ENCODE measurements at places on chromosomes 16 and 17.
A peak's percentile ranks its signal among the peaks of the same experiment; 100 is the strongest.

- no peak for DNase-seq
Observed at GRCh38 chr16:9904526-9904925, 277.7 kb downstream of the GRIN2A start.

GRCh38 chr17:1640329-1641064, 5.0 kb downstream of the SCARF1 start:
- DNase-seq: no peak

DNA sequence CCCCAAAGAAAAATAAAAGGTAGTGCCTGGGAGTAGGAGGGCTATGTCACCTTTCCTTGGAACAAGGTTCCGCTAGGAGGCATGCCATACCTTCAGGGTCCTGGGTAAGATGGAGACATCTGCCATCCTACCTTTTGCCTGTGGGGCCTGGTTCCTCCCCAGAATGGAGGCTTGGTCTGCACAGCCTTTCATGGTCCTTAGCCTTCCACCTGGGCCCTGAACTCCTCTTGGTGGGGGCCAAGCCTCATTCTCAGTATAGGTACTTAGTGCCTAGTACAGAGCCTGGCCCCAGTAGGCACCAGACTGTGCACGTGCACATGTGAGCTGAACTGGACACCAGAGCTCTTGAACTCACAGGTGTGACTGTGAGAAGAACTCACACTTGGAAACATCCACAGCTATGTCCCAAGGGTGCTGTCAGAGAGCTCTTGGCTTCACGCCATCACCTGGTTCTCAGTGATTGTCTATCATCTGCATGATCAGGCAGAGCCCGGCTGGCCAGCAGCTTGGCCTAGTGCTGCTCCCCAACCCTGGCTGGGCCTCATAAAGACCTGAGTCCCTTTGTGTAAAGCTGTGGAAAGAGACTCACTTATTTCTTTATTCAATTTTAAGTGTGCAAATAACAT, 143.2 kb downstream of the SOCS1 start:
- no peak for DNase-seq

DNA sequence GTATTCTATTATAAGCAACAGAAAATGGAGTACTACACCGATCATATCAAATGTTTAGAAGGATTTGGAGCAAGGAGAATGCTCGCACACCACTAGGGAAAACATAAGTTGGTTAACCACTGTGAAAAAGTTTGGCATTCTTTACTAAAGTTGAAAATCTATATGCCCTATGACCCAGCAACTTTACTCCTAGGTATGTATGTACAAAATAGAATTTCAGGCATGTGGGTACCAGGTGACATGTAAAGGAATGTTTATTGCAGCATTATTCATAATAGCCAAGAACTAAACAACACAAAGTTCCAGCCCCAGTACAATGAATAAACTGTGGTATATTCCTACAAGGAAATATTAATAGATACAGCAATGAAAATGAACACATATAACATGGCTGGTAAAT, 5.8 kb upstream of the HBZ start:
- no peak for DNase-seq

DNA sequence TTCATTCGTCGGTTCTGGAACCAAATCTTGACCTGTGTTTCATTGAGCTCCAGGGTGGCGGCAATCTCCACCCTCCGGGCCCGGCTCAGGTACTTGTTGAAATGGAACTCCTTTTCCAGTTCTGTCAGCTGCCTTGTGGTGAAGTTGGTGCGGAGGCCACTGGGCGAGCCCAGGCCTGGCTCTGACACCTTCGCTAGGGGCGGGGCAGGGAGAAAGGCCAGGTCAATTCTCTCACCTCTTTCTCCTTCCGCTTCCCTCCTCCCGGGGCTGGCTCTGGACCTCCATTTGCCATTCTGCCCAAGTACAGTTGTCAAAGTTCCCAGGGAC, 1.2 kb downstream of the HOXB1 start:
- DNase-seq: no peak

DNA sequence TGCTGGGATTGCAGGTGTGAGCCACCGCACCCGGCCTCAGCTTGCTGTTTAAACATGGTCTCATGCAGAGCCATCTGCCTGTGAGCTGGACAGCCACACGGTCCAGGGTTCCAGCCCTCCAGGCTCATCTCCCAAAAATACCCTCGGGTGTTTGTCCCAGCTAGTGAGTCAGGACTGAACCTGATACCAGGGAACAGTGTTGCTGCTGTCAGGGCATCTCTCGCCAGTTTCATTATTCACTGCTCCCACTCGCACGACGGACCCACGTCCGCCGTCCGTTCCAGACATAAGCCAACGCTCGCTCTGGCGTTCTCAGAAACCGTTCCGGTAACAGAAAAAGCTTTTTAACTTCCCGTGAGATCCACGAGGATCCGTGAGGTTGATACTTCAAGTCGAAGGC, 77.6 kb downstream of the NXN start:
- no peak for DNase-seq

- no peak for DNase-seq
Observed at GRCh38 chr17:79799174-79799537, 2.3 kb upstream of the CBX8 start.

- DNase-seq: no peak
Observed at GRCh38 chr17:50129353-50129727, 620 bp downstream of the SAMD14 start.

DNA sequence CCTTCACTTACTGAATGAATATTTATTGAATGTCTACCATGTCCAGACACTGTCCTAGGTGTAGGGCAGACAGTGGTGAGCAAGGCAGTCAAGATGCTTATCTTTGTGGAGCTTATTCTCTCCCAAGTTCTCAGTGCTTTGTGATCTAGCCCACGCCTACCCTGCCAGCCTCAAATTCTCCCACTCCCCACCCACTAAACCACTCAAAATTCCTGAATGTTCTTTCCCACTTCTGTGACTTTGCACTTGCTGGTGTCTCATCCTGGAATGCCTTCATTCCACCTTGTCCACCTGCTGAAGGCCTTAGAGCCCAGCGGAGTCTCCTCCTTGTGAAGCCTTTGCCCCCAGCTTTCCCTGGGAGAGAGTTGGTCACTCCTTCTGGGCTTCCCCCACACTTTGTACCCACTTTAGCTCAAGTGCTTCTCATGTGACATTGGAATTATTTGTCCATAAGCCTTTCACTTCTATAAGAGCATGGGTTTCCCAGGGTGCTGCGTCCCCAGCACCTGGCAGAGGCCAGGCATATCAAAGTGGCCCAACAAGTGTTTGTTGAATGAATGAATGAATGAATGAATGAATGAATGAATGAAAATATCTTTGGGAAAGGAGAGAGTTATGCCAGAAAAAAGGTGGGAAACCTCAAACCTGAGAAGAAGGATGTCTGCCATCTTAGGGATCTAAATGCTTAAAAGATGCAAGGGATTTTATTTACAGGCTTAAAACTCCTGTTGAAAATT, 23.0 kb downstream of the CCDC182 start:
- DNase-seq: no peak

DNA sequence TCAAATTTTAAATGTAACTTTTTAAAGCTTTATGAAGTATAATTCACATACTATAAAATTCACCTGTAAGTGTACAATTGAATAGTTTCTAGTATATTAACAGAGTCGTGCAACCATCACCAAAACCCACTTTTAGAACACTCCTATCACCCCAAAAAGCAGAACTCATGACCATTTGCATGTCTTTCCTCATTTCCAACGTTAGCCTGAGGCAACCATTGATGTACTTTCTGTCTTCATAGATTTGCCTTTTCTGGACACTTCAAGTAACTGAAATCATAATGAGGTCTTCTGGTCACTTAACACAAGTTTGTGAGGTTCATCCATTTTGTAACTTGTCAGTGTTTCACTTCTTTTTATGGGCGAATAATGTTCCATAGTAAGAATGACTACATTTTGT, 33.2 kb downstream of the METTL16 start:
- DNase-seq: no peak

GRCh38 chr16:86951831-86952598, 365.2 kb downstream of the C16orf95 start:
- peak; percentile 68 for DNase-seq

DNA sequence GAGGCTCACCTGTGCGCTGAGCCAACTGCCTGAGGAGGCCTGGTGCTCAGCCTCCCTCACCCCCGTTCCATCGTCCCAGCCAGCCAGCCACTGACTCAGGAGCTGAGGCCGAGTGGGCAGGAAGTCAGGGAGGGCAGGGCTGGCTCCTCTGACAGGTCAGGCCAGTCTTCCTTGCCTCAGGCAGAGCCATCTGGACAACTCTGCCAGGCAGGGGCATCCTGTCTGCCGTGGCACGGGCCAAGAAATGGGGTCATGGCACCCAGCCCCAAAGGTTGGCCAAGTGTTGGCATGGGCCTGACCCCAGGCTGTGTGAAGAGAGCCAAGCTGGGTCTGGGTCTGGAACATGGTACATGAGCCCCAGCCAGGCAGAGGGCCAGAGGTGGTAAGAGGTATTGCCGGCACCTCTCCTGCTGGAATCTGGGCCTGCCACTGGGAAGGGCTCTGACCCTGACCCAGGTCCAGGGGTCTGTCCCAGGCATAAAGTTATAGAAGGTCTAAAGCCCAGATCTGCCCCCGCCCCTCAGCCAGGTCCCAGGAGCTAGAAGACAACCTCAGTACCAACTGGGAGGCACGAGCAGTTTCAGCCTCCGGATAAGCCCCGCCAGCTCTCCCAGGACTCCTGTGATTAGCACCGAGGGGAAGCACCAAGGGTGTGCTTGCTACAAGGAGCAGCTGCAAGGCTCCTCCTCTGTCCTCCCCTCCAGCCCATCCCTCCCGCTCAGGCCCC, 2.5 kb upstream of the VASN start:
- no peak for DNase-seq

GRCh38 chr16:50293994-50294855, 27.9 kb downstream of the ADCY7 start:
- DNase-seq: no peak

GRCh38 chr17:44865231-44865660, 17.6 kb downstream of the HIGD1B start:
- peak; percentile 80 for DNase-seq

GRCh38 chr16:86256995-86257394, 253.3 kb upstream of the FOXF1 start:
- DNase-seq: no peak
